ENCODE measurements at places on chromosomes 1 and 21. TPM values are rescaled to one million over a fixed set of nuclear protein-coding genes. Genes with fewer than 3 reads are reported as not detected.

Gene NCF2
- 1.2 TPM for total RNA-seq

Gene ADGRL2
- 7.3 TPM for total RNA-seq

Gene PRAMEF14
- not detected for total RNA-seq

Gene WDR64
- under 0.01 TPM for total RNA-seq

Gene TMEM50A
- total RNA-seq, result 200 TPM

Gene CELA3B
- not detected for total RNA-seq

Gene NGF
- 7.2 TPM for total RNA-seq

Gene PTPN7
- not detected for total RNA-seq

Gene CHI3L2
- 128 TPM for total RNA-seq

Gene GLIS1
- 3.8 TPM for total RNA-seq

Gene CLIC4
- 842 TPM for total RNA-seq

Gene SPRR5
- total RNA-seq, result not detected

Gene ORC1
- total RNA-seq, result 2.4 TPM

Gene GCSAML
- total RNA-seq, result not detected

Gene ATP1B1
- 33.1 TPM for total RNA-seq

Gene BCAN
- not detected for total RNA-seq

Gene SNX7
- 66.4 TPM for total RNA-seq

Gene FBXO2
- 4.2 TPM for total RNA-seq

Gene MMEL1
- 0.32 TPM for total RNA-seq

Gene EPHX1
- total RNA-seq, result 122 TPM

Gene SPATA21
- total RNA-seq, result not detected

Gene KCNN3
- 0.11 TPM for total RNA-seq

Gene S100A7A
- not detected for total RNA-seq

Gene LCE1D
- not detected for total RNA-seq

Gene IQGAP3
- 17.2 TPM for total RNA-seq

Gene LRRC3
- total RNA-seq, result 0.26 TPM

Gene FAM167B
- 3.0 TPM for total RNA-seq

Gene REN
- not detected for total RNA-seq

Gene ZNF436
- total RNA-seq, result 38.0 TPM

Gene ATP1A4
- not detected for total RNA-seq

Gene RORC
- 0.39 TPM for total RNA-seq

Gene SH2D1B
- total RNA-seq, result not detected

Gene OR2W3
- 0.11 TPM for total RNA-seq

Gene RUNX3
- total RNA-seq, result not detected
